NCI-H1092 treated with DMSO at 0.1 percent for 48 hours (cell line): ENCODE measurements at places on chromosomes 7 and 10.
A peak's percentile ranks its signal among the peaks of the same experiment; 100 is the strongest.

DNA sequence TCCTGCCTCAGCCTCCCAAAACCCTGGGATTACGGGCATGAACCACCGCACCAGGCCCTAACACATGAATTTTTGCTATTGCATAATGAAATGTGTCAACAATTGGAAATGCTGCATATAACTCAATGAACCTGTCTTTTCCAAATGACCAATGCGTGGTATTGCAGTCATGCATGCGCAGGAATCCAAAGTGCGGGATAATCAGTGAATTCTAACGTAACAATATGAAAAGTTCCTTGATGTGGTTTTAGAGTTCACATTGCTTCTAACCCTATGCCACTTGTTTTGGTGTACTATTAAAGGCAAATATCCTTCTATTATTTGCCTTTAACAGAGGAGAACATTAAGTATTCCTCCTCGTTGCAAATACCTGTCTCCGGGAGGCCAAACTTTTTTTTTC lies 10.5 kb downstream of the TDRD1 start:
- no peak for DNase-seq

DNA sequence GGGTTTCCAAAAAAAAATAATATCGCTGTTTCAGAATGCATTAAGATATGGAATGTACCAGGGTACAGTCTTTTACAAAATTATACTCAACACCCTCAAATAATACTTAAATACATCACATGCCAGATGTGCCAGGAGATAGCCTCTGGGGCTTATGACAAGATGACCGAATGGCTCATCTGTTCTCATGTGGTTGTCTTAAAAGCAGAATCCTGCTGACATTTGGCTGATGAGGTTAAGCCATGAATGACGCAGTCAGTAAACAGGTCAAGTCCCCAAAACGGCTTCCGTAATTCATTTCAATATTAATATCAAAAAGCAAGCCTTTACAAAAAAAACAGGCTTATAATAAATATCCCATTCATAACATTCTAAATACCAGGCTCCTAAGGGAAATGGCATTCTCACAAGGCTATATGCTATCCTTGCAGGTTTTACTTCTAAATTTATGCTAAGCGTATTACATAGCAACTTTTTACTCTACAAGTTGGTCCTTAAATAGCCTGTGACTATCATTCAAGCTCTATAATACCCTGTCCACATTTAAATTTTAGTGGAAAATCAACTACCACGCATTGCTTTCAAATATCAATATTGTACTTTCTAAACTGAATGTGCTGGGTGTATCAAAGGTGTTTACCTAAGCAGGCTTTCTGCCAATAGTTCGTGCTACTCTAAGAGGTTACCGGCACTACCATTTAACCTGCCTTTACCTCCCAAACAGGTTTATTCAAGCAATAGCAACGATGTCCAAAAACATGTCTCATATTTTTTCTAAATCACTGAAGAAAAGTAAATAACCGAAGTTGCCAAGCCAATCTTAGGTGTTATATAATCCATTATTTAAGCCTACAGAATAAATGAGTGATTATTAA lies 15.6 kb downstream of the SMURF1 start:
- peak; percentile 60 for DNase-seq

DNA sequence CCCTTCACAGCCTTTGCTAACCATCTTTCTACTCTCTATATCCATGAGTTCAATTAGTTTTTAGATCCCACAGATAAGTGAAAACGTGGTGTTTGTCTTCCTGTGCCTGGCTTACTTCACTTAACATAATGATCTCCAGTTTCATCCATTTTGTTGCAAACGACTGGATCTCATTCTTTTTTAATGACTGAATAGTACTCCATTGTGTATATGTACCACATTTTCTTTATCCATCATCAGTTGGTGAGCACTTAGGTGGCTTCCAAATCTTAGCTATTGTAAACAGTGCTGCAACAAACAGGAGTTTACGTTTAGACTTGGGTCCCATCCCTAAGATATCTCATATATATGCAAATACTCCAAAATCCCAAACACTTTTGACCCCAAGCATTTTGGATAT lies 9.1 kb downstream of the CDC123 start:
- no peak for DNase-seq

DNA sequence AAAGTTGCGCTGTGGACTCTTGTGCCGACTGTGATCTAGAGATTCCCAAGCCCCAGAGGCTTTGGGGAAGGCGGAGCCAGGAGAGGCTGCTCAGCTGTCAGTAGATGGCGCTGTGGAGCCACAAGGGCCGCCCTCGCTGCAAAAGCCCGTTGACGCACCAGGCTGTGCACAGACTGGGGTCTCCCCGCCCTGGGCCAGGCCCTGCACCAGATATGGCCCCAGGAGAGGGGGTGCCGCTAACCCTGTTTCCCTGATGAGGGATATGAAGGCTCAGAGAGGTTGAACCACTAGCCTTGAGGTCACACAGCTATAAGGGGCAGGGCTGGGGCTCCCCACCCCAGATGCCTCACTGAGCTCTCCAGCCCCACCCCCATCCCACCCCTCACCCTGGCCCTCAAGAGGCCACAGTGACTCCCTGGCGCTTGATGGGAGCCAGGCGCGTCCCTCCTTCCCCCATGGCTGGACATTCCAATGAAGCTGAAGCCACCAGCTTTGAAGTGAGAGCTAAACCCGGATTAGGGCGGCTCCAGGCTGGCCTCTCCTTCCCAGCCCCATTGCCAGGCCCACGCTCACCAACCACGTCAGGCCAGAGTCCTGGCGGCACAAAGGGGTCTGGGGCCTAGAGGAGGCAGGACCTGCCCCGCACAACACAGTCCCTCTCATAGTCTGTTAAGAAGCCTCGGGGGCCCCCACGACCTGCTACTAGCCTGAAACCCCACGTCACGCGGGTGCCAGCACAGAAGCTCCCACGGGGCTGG lies 26.4 kb downstream of the MYL10 start:
- peak; percentile 61 for DNase-seq

GRCh38 chr7:121570365-121570764 lies 174.3 kb upstream of the FAM3C start:
- no peak for DNase-seq
